Smooth muscle cell of the coronary artery (primary cell): ENCODE measurements at places on chromosomes 7 and 10. TPM values are rescaled to one million over a fixed set of nuclear protein-coding genes. Genes with fewer than 3 reads are reported as not detected.

Gene NUTM2E
- total RNA-seq: under 0.01 TPM in 1 of 2 replicates, not detected in the other

Gene CLDN3
- not detected in 2 replicates for total RNA-seq

Gene OR6B1
- total RNA-seq: not detected in 2 replicates

Gene PNLIPRP2
- total RNA-seq: not detected in 2 replicates

Gene CLEC2L
- total RNA-seq: not detected in 2 replicates

Gene STAG3
- total RNA-seq: 0.30 and 1.4 TPM in 2 replicates

Gene TMEM130
- 0.12 and 0.23 TPM in 2 replicates for total RNA-seq

Gene ARHGAP12
- total RNA-seq: 27.7 and 56.3 TPM in 2 replicates

Gene SLC26A5
- not detected in 2 replicates for total RNA-seq

Gene FAM131B
- 0.98 and 2.7 TPM in 2 replicates for total RNA-seq
